ENCODE measurements at places on chromosomes 1 and 21.

DNA sequence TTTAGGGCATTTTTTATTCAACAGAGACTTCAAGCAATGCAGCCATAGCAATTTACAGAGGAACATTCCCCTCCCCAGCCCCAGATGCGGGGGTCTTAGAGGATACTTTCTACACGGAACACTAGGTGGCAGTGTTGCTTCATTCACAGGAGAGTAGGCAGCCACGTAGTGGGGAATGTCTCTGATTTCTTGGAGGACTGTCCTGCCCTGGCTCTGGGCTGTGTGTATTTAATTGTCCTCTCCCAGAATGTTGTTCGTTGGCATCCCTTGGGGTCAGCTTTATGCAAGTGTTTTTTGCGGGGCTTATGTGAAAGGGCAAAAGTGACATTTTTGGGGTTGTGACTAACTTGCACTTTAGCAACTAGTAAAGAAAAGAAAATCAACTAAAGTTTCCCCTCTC, 96.9 kb downstream of the PAPPA2 start:
- DNase-seq, result no peak

DNA sequence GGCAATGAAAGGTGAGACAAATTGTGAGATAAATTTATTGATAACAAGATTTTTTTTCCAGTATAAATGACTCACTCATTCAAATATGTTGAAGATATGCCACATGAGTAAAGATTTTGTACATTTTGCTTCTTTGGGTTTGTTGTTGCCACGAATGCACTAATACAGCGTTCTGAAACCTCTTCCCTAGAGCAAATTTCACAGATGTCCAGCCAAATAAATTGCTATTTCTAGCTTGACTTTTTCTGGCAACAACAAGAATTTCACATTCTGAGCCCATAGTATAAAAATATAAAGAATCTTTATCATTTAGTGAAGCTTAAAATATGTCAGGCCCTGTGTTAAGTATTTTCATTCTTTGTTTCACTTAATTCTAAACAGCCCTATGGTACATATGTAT, 114.5 kb upstream of the COL24A1 start:
- no peak for DNase-seq

DNA sequence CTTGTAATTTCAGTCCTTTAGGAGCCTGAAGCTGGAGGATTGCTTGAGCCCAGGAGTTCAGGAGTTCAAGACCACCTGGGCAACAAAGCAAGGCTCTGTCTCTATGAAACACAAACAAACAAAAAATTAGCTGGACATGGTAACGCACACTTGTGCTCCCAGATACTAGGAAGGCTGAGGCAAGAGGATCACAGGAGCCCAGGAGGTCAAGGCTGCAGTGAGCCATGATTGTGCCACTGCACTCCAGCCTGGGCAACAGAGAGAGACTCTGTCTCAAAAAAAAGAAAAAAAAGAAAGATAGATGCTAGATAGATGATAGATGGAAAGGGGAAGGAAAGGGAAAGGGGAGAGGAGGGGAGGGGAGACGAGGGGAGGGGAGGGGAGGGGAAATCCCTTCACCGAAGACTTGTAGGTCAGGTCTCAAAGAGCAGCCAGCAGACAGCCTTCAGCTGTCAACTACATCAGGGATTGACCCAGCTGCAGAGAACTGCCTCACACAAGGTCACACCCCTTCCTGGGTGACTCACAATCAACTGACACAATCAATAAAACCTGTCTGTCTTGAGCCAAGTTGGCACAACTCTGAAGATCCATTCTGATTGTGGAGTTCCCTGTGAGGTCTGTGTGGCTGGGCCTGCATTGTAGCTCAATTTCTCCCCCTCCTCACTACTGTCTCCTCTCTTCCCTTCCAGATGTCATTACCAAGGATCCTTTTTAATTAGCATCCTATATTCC, 200.6 kb downstream of the RGS7 start:
- DNase-seq, result no peak

DNA sequence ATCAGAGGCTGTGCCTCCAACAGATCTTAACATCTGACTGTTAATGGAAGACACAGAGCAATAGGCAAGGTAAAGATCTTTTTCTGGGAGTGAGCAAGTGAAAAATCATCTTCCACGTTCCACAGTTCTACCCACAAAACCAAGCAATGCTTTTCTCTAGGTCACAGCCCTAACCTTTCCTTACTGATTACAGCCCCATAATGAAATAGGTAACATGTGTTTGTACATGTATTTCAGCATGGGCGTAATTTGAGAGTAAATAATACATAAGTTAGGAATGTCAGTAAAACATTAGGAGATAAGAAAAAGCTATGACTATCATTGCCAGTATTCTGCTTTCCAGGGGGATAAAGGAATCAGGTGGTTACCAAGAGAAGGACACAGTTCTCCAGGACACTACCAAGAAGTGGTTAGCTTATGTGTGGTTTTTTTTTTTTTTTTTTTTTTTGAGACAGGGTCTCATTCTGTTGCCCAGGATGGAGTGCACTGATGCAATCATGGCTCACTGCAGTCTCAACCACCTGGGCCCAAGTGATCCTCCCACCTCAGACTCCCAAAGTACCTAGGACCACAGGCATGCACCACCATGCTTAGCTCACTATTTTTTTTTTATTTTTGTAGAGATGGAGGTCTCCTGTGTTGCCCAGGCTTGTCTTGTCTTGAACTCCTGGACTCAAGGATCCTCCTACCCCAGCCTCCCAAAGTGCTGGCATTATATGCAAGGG, 72.0 kb downstream of the DAP3 start:
- no peak for DNase-seq

DNA sequence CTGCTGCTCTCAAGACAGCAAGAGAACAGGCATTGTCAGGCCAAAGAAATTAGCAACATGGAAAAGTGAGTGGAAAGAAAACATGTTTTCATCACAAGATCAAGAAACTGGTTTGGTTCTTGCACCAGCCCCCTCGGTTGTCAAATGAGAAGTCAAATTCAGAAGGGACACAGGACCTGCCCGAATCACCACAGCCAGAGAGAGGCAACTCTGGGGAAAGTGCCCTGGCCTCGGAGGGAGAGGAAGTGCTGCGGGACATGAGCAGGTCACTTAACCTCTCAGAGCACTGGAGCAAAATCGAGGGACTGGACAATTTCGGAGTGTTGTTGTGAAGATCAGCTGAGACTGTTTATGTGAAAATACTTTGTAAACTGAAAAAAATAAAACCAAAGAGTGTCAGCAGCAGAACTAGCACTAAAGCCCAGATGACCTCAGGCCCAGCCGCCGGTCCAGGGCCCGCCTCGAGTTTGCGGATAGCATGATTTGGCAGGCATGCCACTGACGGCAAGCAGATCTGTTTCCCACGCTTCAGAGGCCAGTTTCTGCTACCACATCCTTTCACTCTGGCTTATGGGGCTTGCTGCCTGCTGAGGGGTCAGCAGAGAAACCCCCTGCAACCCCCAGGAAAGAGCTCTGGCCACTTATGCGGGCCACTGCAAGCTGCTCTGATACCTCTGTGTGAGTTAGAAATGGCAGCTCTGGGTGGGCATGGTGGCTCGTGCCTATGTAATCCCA, 32.1 kb downstream of the CD247 start:
- no peak for DNase-seq

- DNase-seq, result no peak
Measured at GRCh38 chr21:37550618-37551330, 184.2 kb downstream of the DYRK1A start.

DNA sequence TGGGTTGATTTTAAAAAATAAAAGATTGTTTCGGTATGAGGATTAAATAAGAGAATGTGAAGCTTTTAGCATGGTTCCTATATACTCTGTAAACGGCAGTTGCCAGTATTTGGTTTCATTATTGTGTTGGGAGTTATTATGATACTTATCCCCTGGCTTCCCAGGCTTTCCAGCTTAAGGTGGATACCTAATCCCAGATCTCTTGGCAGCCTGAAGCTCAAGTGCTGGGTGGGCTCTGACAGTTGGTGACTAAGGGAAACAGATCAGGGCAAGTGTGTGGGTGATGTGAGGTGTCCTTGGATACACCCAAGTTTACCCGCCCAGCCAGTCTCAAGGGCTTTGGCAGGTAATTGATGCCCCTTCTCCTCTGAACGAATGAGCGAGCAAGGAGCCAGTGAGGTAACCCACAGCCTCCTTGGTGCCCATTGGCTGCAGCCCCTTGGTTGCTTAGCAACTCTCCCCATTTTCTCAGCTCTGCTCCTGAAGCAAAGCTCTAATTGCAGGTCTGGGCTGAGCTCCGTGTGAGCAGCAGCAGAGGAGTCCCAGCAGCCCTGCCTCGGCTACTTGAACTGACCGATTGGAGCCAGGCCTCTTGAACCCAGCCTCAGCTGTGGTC, 6.1 kb downstream of the IPO13 start:
- DNase-seq, result no peak

DNA sequence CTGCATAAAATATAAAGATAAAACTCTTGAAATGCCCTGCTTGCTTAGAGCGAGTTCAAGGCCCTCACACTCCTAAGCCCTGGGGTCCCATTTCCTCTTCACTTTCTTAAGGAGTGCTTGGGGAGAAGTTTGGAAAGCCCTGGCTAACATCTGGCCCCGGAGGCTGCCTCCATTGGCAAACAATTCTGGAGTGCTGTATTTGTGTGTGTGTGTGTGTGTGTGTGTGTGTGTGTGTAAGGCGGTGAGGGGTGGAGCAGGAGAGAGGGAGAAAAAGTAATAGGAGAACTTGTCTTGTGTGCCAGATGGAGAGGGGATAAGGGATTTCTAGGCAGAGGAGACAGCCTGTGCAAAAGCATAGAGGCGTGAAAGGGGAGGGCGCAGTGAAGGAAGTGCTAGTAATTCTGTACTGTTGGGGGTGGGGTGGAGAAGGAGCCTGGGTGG, 578 bp upstream of the TRIM62 start:
- no peak for DNase-seq

DNA sequence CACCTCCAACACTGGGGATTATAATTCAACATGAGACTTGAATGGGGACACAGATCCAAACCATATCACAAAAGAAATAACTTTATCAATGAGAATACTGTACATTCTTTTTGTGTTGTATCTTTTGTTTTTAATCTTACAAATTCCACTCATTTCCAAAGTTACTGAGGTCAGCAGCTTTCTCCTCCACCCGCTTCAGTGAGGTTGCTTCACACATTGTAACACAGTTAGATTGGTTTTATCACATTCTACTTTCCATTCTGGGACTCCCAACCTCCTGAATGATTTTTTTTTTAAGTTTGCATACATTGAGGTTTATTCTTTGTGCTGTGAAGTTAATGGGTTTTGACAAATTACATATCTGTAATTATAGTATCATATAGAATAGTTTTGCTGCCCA, 43.8 kb downstream of the DDAH1 start:
- no peak for DNase-seq

Data from activated CD4-positive, CD25-positive, alpha-beta regulatory T cell (primary cell).